Upper lobe of left lung (tissue), 6 donors: ENCODE measurements at places on chromosomes 7 and 10. TPM values are rescaled to one million over a fixed set of nuclear protein-coding genes. Genes with fewer than 3 reads are reported as not detected.

CEP55 gene
- total RNA-seq = 1.6 TPM

VWC2 gene
- total RNA-seq = 0.15 TPM

LRIT1 gene
- total RNA-seq = not detected

ADRA2A gene
- total RNA-seq = 1.9 TPM

- no peaks in the 10 kb centered on the region for H3K27me3 ChIP-seq
- no peak overlapping the region for H3K27ac ChIP-seq
- H3K4me3 ChIP-seq = peak overlapping the region; percentile 100
- no peaks in the 10 kb centered on the region for H3K36me3 ChIP-seq
- no peak for DNase-seq
- H3K4me1 ChIP-seq = peaks cover 8% of the 10 kb centered on the region
Measured at GRCh38 chr7:129225931-129226572, 1.2 kb downstream of the AHCYL2 start.

GRCh38 chr10:73742454-73742734 is 1.8 kb upstream of the SEC24C start:
- peaks cover 13% of the 10 kb centered on the region for H3K36me3 ChIP-seq
- H3K27ac ChIP-seq = no peak overlapping the region
- H3K4me3 ChIP-seq = no peak overlapping the region

- H3K27ac ChIP-seq = no peak overlapping the region
- no peaks in the 10 kb centered on the region for H3K36me3 ChIP-seq
- DNase-seq = no peak
- no peaks in the 10 kb centered on the region for H3K27me3 ChIP-seq
- no peaks in the 10 kb centered on the region for H3K4me1 ChIP-seq
Measured at GRCh38 chr10:78464856-78465267, 431.2 kb downstream of the RPS24 start.

- DNase-seq = no peak
- no peak overlapping the region for H3K4me3 ChIP-seq
- no peaks in the 10 kb centered on the region for H3K4me1 ChIP-seq
- no peaks in the 10 kb centered on the region for H3K36me3 ChIP-seq
Measured at GRCh38 chr7:38699471-38699870, 68.3 kb upstream of the AMPH start.

GRCh38 chr7:27176962-27177794 is 3.1 kb upstream of the HOXA10 start:
- peak; percentile 15 for DNase-seq
- peaks cover 81% of the 10 kb centered on the region for H3K27me3 ChIP-seq
- H3K27ac ChIP-seq = no peak overlapping the region
- no peaks in the 10 kb centered on the region for H3K36me3 ChIP-seq

DNA sequence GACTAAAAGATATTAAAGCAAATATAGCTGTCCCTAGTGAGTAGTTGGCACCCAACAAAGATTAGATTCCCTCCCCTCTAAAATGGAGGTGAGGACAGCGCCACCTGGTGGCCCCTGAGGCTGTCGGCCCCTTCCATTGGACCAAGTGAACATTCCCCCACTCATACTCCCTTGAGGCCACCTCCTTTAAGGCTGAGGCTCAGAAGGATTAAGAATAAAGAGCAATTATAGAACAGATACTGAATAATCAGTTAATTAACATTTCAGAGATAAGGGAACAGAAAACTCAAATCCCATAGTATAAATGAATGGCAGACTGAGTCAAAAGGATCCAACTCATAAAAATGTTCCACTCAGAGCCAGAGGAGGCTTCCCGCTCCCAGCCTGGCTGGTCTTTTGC is 130.4 kb upstream of the GHITM start:
- H3K36me3 ChIP-seq = no peaks in the 10 kb centered on the region
- H3K27me3 ChIP-seq = no peaks in the 10 kb centered on the region
- no peak overlapping the region for H3K27ac ChIP-seq

DNA sequence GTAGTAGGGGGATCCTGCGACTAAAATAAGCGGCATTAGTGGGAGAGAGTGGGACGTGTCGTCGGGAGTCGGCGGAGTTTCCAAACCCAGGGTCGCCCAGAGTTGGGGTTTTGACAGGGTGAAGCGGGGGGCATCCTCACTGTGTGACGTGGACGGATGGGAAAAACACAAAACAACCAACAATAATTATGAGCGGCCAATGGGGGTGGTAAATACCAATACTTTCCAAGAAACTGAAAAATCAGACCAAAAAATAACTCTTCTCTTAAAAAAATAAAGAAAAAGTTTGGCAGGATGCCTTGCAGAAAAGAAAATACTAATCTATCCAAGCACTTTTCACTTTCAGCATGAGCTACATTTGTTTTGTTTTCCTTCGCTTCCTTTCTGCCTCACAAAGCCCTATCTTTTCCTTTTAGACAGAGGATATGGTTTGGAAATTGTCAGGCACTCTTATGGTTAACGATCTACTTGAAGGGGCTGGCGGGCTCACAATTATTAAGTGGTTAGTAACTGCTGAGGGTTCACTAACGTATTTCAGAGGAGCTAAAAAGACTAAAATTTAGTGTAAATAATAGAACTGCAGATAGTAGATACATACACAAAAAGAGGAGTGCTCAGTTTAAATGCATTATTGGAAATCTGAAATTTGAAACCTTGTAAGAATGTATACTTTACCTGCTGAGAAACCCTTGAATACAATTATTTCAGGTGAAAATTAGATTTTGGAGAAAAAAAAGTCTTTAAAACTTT is 802 bp upstream of the CDK6 start:
- peaks cover 8% of the 10 kb centered on the region for H3K4me1 ChIP-seq
- peak overlapping the region; percentile 92 for H3K4me3 ChIP-seq
- no peaks in the 10 kb centered on the region for H3K27me3 ChIP-seq
- H3K36me3 ChIP-seq = no peaks in the 10 kb centered on the region
- no peak for DNase-seq

DNA sequence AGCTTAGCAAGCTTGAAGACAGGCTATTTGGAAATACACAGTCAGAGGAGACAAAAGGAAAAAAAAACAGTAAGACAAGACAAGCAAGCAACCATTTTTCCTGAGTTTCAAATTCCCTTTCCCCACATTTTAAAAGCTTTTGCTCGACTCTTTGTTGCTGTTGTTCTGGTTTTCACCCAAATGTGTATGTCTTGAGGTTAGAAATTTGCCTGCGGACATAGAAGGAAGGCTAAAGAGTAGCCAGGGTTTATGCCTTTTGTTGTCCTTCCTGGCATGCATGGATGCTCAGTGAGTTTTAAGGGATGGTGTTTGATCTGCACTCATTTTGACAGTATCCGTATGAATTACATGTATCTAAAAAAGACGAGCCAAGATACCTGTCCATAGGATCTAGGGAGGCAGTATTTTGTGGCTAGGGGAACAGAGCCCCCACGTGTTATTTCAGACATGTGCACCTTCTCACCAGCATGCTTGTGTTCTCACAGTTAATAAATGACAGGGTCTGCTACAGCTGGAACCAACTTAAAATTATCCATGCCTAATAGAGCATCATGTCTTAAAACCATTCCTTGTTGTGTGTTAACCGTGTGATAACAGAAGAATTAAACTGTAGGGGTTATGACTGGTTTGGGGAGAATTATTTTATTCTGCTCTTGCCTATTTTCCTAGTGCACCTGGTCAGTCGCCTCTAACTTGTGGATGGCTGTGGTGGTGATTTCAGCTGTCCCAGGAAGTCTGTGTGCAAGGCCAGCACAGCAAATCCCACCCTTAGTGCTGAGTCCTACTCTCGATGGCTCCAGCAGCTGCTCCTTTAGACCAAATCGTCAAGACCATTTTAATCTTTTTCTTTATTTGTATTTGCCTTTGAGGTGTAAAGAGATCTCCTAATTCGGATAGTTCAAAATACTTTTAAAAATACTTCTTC is 9.1 kb downstream of the WIPF3 start:
- H3K36me3 ChIP-seq = no peaks in the 10 kb centered on the region
- DNase-seq = no peak
- H3K27ac ChIP-seq = no peak overlapping the region
- no peaks in the 10 kb centered on the region for H3K4me1 ChIP-seq
- H3K4me3 ChIP-seq = no peak overlapping the region

- DNase-seq = no peak
- H3K36me3 ChIP-seq = no peaks in the 10 kb centered on the region
- no peak overlapping the region for H3K4me3 ChIP-seq
- no peaks in the 10 kb centered on the region for H3K27me3 ChIP-seq
- H3K27ac ChIP-seq = no peak overlapping the region
Measured at GRCh38 chr7:157792241-157793086, 455.7 kb downstream of the DNAJB6 start.

GRCh38 chr10:112732277-112732921 is 217.6 kb upstream of the TCF7L2 start:
- H3K36me3 ChIP-seq = no peaks in the 10 kb centered on the region
- H3K27ac ChIP-seq = no peak overlapping the region
- H3K4me1 ChIP-seq = no peaks in the 10 kb centered on the region
- H3K4me3 ChIP-seq = no peak overlapping the region

- H3K27ac ChIP-seq = no peak overlapping the region
- no peak overlapping the region for H3K4me3 ChIP-seq
- no peaks in the 10 kb centered on the region for H3K27me3 ChIP-seq
- peaks cover 60% of the 10 kb centered on the region for H3K4me1 ChIP-seq
- no peaks in the 10 kb centered on the region for H3K36me3 ChIP-seq
- no peak for DNase-seq
Measured at GRCh38 chr10:125037145-125037877, 95.4 kb downstream of the ZRANB1 start.

DNA sequence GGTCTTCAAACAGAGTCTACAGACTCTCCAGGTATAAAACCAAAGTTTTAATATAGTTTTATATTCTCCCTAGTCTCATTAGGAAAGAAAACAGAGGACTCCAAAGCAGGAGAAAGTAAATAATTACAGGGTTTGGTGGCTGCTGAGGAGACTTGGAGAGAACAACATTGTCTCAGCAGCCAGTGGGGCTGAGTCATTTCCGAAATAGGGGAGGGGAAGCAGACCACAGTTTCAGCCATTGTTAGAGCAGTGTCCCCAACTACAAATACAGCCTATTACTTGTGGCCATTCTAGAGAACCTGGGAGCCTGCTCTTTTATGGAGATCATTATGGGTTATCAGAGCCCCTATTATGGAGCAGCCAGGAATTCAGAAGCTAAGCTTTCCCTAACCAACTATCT is 44.2 kb upstream of the A1CF start:
- DNase-seq = no peak
- no peak overlapping the region for H3K4me3 ChIP-seq
- H3K27me3 ChIP-seq = no peaks in the 10 kb centered on the region
- no peaks in the 10 kb centered on the region for H3K4me1 ChIP-seq
- no peaks in the 10 kb centered on the region for H3K36me3 ChIP-seq
